ENCODE measurements at places on chromosomes 12 and 14.
A peak's percentile ranks its signal among the peaks of the same experiment; 100 is the strongest.

GRCh38 chr12:62251609-62251958 is 8.6 kb upstream of the USP15 start:
- no peak for DNase-seq

- no peak for DNase-seq
These were observed 46.8 kb downstream of the ATP2B1 start for GRCh38 chr12:89661706-89662330.

DNA sequence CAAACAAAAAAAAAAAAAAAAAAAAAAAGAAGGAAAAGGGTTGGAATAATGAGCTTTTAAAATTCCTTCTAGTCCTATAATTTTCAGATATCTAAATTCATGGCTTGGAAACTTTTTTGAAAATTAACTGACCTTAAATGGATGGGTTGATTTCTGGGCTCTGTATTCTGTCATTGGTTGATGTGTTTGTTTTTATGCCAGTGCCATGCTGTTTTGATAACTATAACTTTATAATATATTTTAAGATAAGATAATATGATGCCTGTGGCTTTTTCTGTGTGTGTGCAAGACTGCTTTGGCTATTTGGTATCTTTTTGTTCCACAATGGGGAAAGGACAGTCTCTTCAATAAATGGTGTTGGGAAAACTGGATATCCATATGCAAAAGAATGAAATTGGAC is 7.3 kb downstream of the OR10G3 start:
- no peak for DNase-seq

DNA sequence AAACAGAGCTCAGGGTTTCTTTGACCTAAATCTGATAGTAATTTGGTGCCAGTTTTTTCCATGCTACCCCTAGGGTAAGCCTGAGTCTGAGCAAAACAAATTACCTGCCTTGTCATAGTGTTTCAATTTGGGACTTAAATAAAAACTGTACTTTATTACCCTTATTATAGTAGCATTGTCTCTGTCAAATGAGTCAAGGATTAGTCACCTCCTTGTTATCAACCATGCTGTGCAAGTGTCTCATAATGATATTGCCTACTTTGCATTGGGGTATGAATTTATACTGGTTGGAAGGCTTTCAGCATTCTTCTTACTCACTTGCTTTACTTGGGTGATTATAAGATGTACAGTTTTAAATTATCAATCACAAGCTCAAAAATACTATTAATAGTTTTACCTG is 380.0 kb downstream of the LRFN5 start:
- no peak for DNase-seq

- no peak for DNase-seq
These were observed 3.9 kb downstream of the SNAPC1 start for GRCh38 chr14:61766151-61766550.

DNA sequence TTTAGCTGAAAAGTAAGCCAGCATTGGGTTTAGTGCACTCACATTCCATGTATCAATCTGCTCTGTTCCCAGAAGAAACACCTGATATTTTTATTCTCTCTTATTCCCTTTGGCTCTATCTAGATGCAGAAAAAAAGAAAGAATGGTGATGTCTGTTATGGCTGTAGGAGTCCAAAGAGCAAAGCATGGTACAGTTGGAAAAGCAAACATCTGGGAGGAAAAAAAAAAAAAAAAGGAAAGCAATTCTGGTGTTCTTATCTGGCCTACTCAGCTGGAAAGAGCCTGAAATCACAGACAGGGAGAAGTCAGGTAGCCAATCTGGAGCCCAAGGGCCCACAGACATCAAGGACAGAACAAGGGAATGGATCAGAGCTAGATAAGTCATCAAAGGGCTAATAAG is 293.9 kb downstream of the DUSP6 start:
- no peak for DNase-seq

DNA sequence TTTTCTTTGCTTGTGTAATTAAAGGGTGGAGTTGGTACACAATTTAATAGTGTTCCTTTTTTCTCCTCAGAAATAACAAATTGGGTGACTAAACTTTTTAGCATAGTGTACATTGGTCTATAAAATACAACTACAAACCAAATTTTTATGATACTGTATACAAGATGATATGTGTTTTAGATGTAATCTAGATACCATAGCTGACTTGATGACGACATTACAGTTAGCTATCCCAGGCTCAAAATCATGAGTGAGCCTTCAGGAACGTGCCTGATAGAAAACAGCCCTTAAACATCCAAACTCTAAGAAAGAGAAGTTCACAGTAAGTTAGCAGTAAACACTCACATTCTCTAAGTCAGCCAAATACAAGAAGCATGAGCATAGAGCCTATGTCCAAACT is 99.0 kb upstream of the SSTR1 start:
- DNase-seq = no peak

DNA sequence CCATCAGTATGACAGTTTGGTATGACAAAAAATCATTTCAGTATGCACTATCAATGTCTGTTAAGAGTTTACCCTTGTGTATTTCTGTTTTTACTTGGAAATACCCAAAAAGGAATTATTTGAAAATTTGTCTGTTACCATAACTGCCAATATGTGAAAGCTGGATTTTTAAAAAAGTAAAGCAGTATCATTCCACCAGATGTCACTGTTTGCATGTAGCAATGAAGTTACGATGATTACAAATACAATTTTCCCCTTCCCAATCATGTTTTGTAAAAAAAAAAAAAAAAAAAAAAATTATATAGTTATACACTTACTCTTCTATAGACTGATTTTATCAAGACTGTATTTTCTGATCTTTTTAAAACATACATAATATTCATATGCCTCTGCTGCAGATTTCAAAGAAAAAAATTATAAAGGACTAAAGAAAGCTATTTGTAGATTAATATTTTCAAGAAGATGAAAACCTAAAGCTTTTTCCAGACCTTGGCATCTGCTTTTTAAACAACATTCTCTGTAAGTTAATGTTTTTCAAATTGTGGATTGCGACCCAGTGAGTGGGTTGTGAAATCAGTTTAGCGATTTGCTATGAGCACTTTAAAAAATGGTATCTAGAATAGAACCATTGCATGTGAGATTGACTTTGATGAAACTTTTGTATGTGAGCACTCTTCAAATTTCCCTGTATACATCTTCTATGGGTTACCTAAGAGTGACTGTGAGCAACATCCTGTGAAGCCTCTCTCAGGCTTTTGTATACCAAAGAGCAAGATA is 114.2 kb downstream of the TTC6 start:
- no peak for DNase-seq

DNA sequence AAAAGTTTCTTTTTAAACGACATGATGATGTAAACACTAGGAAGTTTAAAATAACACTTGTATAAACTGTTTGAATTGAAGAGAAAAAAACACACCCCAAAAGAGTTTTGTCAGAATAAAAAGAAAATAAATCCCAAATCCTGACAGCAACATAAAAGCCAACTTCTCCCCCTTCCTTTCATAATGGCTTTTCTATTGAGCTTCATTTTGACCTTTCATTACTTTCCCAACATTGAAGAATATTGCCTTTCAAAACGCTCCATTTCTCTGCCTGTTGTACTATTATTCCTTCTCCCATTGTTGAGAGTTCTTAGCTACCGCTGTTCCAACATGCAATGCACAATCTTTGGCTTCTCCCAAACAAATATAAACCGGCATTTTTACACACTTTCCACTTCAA is 448.5 kb downstream of the BCAT1 start:
- DNase-seq = no peak

- no peak for DNase-seq
These were observed 10.0 kb upstream of the ITGA5 start for GRCh38 chr12:54429014-54429471.

DNA sequence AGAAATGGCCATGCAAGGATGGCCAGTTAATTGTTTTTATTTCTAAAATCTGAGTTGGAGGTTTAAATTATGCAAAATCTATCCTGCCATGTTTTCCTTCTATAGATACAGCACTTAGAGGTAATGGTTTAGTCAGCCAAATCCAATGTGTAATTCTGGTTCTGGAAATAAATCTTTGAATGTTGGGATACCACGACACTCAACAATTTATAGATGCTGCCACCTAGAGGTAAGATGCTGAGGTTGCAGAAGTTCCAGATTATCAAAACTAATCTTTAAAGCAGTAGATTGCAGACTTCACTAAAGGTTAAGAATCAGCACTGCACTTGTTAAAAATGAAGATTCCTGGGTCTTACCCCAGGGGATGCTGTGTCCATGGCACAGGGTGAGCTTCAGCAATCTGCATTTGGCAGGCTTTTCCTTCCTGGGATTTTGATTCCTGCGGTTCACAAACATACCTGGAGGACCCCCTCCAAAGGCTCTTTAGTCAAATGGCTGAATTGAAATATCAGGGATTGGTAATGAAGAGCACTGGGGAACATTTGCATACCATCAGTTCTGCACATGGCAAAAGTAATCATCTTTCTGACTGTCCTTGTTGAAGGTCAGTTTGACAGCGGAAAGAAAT is 53.4 kb upstream of the ANO4 start:
- no peak for DNase-seq

GRCh38 chr12:11719678-11720099 is 70.2 kb downstream of the ETV6 start:
- DNase-seq = no peak

- no peak for DNase-seq
These were observed 74.0 kb downstream of the SNAPC1 start for GRCh38 chr14:61836184-61836583.

- no peak for DNase-seq
These were observed 4.2 kb downstream of the ARHGAP9 start for GRCh38 chr12:57475271-57476161.

GRCh38 chr14:69094481-69094880 is 58.4 kb downstream of the DCAF5 start:
- no peak for DNase-seq

GRCh38 chr12:98399532-98399931 is 115.9 kb upstream of the TMPO start:
- peak; percentile 55 for DNase-seq

DNA sequence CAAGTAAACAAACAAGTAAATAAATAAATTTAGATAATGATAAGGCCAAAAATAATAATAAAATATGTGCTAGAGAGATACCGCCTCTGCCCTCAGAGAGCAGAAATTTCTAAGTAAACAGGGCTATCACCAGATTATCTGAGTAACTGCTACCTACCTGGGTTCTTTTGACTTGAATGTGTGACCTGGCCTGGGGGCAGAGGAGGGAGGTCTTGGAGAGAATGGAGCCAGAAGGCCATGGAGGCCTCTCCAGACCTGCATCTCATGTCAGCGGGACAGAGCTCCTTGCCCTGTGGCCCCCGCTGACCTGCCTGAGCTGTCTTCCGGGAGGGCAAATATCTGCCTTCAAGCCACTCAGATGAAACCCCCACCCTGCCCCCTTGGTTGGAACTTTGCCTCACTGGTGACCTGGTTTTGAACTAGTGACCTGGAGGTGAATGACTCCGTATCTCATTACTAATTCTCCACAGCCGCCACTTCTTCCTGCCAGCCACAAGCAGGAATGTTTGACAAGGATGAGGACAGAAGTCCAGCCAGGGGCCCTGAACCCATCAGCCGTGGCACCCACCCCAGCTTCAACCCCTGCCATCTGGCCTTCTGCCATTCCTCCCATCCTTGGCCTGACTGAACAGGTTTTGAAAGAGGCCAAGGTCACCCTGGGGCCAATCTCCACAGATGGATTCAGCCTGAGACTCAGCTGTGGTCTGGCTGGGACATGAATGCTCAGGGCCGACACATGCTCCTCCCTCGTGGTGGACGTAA is 86.8 kb upstream of the PARP11 start:
- DNase-seq = no peak

GRCh38 chr14:78491048-78491447 is 320.9 kb downstream of the NRXN3 start:
- DNase-seq = no peak

- DNase-seq = no peak
These were observed 18.9 kb downstream of the LLPH start for GRCh38 chr12:66111605-66112004.

- no peak for DNase-seq
These were observed 19.4 kb downstream of the RAP1B start for GRCh38 chr12:68630050-68630449.

- DNase-seq = no peak
These were observed 219.0 kb downstream of the SPTSSA start for GRCh38 chr14:34243001-34243400.

DNA sequence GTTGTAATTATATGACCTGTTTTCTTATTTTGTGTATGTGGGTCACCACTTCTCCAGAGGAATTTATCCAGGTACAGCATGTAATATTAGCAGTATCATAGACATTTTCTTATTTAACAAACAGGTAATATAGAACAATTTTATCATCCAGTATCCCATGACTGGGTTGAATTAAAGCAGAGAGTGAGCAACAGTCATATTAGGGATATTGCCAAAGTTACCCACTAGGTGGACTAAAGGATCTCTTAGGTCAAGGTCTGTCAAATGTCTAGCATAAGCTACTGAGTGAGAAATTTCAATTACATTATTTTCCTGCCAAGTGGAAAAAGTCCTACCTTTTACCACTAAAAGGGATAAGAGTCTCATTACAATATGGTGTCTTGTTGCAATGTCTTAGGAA is 62.1 kb upstream of the TRIM9 start:
- DNase-seq = no peak

DNA sequence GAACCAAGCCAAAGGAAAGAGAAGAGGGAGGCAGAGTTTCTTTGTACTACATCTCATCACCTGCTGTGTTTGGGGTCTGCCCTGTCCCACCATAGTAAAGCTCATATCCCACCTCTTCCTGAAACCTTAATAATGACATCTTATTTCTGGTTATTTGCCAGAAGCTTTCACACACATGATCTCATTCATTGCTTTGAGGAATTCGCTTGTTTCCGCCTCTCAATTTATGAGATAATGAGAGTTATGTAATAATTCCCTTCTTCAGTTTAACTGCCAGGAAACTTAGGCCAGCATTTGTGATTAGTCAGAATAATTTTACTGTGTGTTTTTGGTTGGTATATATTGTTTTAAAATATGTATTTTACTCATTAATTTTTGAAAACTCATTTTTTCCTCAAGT is 205.2 kb downstream of the CACNA1C start:
- DNase-seq = no peak

- no peak for DNase-seq
These were observed 232.0 kb downstream of the PPM1H start for GRCh38 chr12:62703011-62703380.

GRCh38 chr12:24822121-24822899 is 126.6 kb downstream of the BCAT1 start:
- DNase-seq = no peak

DNA sequence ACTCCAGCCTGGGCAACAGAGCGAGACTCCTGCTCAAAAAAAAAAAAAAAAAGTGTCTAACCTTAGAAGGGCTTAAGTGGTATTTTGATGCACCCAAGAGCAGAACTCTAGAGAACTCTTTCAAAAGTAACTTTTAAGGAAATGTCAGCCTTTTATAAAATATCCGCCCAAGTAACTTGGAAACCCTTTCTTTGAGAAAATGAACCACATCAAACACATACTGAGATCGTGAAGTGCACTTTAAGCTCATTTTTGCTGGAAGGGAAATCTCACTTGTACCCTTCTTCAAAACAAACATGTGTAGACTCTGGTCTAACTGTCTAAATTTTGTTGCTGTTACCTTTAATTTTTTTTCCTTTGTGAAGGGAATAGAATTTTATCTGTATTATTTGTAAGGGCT is 5.5 kb downstream of the C12orf56 start:
- no peak for DNase-seq

Data from activated CD4-positive, alpha-beta T cell treated with anti-CD3 and anti-CD28 coated beads for 24 hours (primary cell).